Cardiac ventricle fibroblast (primary cell): ENCODE measurements at places on chromosomes 13 and 19. TPM values are rescaled to one million over a fixed set of nuclear protein-coding genes. Genes with fewer than 3 reads are reported as not detected.

Gene XPO4
- 6.1 and 8.3 TPM in 2 replicates for total RNA-seq

Gene ZNF492
- total RNA-seq: 0.29 TPM in 1 of 2 replicates, not detected in the other

Gene CTXN1
- total RNA-seq: 0.59 and 2.4 TPM in 2 replicates

Gene TUBA3C
- not detected in 2 replicates for total RNA-seq

Gene FLT3
- total RNA-seq: not detected in 2 replicates

Gene KLK8
- total RNA-seq: not detected in 2 replicates
